Calu3 (cell line): ENCODE measurements at places on chromosomes 6 and 20.

DNA sequence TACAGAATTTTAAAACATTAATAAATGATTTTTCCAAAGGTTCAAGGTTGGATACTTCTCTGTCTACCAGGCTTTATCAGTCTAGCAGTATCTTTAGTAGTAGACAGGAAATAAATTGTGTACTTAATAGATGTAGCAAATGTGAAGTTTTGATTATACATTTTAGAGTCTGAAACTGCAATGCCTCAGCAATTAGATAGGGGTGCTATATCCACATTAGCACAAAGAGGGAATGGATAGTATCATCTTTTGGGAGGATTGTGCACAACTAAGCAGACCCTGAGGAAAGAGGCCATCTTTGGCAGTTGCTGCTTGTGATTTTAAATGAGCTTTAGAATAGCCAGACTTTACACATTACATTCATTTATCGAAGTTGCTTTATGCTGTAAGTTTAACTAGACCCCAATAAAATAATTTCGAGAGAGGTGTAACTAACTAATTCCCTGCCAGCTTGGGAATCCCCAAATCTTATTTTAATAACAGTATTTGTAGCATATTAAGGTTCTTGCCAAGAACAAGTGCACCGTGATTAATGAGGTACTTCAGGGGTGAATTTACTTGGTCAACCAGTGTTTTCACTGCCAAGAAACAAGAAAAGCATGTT, 2.8 kb downstream of the KCNQ5 start:
- no peak for DNase-seq

GRCh38 chr6:141252828-141253608, 879.7 kb upstream of the GJE1 start:
- no peak for DNase-seq

DNA sequence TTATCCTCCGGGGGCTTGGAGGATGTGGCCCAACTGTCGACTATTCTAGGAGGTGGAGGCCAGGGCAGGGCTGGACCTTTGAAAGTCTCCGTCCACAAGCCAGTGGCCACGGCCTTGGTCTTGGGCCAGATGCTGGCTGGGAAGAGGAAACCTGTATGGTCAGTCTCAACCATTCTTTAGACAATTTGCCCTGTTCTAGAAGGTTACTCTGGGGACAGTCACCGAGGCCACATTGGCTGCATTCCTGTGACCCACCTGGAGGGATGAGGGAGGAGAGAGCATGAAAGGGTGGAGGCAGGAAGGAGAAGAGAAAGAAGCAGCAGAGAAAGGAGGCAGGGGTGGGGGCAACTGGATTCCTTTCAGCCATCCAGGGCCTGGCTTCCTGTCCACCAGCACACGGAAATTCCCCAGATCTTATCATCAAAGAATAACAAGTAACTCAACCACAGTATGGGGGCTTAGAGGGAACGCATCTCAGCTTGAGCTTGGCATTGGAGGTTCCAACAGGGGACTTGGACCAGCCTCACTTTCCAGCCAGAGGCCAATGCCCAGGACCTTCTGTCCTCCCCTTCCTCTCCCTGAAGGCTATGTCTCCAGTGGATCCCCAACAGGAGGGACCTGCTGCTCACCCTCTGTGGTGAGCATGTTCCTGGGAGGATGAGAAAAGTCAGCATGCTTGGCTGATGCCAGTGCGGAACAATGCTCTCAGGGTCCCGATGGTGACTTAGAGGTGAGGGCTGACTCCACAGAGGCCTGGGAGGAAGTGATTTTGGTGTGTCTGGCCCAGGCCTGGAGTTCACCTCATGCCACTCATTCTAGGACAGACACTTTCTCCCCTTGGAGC, 30.4 kb downstream of the TGM2 start:
- peak; percentile 78 for DNase-seq

GRCh38 chr6:108742041-108742440, 106.2 kb upstream of the ARMC2 start:
- peak; percentile 8 for DNase-seq

GRCh38 chr6:5786969-5787720, 219.6 kb downstream of the NRN1 start:
- no peak for DNase-seq

DNA sequence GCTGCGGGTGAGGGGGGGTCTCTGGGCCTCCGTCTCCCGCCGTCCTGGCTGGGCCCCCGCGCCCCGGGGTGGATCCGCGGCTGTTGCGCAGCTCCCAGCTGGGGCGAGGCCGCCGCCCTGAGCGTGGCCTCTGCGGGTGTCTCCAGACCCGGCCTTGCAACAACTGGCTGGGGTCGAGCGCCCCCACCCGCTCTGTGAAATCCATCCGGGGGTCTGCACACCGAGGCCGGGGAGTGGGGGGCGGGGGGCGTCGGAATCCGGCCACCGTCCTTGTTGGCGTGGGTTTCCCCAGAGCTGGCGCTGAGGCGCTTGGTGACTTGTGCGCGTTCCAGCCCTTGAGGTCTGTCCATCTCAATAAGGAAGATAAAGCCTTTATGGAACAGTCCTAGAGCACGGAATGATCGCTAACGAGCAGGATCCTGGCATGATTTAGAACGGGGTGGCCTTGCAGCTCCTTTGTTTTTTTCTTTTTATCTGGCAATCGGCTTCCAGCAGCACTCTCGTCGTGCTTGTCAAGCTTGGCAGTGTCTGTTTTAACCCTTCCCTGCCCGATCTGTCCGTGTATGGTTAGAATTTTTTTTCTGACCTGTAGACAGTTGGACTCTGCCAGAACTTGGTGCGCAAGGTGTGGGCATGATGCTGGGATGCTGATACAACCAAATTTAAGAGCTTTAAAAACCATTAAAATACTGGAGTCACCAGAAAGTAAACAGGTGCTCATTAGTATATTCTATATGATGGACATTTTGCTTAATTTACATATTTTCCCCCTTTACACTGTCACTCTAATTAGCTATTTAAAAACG, 675 bp downstream of the DSTN start:
- DNase-seq: no peak

GRCh38 chr20:8385247-8385646, 253.2 kb downstream of the PLCB1 start:
- no peak for DNase-seq

DNA sequence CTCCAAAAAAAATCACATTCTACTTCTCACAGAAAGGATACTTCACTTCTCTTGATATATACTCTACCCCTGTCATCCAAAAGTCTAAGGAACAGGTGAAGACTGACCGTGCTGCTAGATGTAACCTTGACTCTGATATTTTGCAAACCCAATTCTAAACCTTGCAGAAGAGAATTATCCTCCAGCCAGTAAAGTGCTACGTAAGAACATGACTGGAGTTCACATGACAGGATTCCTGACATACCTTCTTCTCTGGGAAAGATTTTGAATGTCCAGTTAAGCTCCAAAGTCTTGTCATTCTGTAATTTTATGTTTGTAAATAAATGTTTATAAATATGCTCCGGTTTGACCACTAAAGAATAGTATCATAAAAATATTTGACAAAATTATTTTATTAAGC, 35.8 kb downstream of the BTBD9 start:
- DNase-seq: no peak

GRCh38 chr6:14682812-14683211, 563.1 kb upstream of the JARID2 start:
- DNase-seq: no peak

DNA sequence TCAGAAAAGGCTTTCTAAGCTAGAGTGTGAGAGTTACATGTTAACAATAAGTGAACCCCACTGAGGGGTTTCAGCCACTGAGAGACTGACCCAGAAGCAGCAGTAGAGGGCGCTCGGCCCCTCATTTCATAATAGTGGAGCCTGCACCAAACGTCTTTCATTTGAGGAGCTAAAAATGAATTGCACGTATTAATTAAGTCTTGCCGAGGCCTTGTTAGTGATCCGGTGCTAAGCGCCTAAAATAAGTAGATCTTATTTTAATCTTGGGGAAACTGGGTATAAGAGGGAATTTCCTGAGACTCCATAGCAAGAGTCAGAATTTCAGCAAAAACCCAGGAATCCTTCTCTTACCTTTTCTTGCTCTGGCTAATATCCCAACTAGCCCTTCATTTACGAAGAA, 209.7 kb downstream of the FARS2 start:
- no peak for DNase-seq

DNA sequence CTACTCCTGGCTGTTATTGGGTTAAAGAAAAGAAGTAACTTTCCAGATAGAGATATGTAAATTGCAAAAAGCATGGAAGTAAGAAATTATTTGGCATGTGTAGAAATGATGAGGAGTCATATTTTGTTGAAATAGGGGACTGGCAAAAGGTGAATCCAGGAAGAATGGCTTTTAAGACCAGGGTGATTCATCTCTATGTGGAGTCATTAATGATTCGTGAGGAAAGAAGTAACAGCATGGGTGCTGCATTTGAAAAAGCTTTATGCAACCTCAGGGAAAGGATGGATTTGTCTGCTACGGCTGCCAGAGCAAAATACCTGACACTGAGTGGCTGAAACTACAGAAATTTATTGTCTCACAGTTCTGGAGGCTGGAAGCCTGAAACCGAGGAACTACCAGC, 14.8 kb upstream of the SYNE1 start:
- no peak for DNase-seq

- DNase-seq: no peak
Observed at GRCh38 chr20:34720266-34720665, 16.1 kb downstream of the TP53INP2 start.

- no peak for DNase-seq
Observed at GRCh38 chr6:92124200-92124651, 1295.1 kb downstream of the EPHA7 start.

DNA sequence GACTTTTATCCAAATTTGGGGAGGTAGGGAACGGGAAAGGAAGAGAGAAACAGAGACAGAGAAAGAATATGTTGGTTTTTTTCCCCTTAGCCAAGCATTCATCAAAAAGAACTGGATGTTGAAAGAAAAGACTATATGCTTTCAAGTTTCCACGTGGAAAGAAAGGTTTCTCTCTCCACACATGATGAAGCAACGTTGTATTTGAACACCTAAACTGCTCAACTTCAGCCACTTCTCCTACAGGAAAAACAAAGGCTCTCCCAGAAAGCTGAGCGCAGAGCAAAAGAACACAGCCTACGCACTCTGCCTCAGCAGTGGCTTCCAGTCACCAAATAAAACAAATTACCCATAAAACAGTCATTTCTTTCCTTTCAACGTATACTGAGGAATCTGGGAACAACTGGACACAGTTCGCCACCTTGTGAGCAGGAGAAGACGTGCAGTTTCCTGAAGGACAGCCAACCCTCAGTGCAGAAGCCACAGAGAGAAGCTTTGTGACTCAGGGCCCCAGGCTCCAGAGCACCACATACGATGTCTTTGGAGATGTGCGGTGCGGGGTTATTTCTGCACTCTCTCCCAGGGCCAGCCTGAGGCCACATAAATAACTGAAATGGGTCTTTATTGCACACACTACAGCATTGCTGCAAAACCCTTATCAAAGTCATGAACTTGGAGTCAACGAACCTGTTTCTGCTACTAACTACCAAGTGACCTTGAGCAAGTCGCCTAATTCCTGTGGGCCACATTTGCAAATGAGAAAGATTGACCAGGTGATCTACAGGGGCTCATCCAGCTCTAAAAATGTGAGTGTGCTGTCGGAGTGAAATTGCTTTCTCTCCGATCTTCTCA, 10.1 kb downstream of the IL17F start:
- peak; percentile 61 for DNase-seq

DNA sequence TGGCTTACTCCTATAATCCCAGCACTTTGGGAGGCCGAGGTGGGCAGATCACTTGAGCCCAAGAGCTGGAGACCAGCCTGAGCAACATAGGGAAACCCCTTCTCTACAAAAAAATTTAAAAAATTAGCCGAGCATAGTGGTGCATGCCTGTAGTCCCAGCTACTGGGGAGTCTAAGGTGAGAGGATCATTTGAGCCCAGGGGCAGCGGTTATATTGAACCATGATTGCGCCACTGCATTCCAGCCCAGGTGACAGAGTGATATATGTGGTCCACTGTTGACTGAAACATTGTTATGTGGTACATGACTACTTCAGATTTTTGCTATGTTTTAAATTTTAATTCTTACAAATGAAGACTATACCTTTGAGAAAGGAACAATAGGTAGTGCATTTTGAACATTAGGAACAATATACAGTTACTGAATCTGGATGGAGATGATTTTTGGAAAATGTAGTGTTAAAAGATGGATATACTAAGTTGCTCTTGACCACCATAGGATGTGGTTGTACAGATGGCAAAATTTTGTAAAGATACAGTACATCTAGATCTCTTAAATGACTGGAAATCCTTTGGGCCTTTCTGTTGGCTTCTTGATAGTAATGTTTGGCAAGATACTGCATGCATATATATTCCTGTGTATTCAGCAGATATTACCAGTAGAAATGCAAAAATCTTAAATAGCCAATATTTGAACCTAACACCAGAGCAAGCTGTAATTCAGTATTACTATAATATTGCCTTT, 35.9 kb downstream of the MAPK14 start:
- DNase-seq: peak; percentile 7
